ENCODE measurements at places on chromosomes 5 and 9.

GRCh38 chr5:14036947-14037346 lies 92.5 kb upstream of the DNAH5 start:
- DNase-seq: no peak

GRCh38 chr9:21413151-21413550 lies 4.2 kb downstream of the IFNA8 start:
- DNase-seq: no peak

DNA sequence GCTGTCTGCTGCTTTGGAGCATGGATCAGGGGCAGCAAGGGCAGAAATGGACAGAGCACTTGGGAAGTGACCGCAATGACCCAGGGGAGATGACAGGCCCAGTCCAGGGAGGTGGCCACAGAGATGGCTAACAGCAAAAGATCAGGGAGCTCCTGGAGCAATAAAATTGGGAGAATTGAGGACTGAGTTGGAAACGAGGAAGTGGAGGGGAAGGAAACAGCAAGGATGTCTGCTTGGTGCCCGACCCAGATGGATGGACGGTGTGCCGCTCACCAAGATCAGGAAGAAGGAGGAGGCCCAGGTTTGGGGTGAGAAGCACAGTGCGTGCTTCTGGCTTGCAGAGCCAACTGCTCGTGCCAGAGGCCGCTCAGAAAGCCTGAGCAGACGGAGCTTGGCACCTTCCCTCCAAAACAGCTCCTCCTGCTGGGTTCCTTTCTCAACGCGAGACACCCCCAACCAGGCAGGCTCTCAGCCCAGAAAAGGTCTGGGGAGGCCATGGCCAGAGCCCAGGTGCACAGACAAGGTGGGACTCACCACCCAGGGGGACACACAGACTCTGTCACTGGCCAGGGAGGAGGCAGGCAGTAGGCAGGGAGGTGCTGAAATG lies 1.7 kb upstream of the SLC34A1 start:
- no peak for DNase-seq

- peak; percentile 68 for DNase-seq
Observed at GRCh38 chr5:473551-474192, 30.7 kb downstream of the EXOC3 start.

DNA sequence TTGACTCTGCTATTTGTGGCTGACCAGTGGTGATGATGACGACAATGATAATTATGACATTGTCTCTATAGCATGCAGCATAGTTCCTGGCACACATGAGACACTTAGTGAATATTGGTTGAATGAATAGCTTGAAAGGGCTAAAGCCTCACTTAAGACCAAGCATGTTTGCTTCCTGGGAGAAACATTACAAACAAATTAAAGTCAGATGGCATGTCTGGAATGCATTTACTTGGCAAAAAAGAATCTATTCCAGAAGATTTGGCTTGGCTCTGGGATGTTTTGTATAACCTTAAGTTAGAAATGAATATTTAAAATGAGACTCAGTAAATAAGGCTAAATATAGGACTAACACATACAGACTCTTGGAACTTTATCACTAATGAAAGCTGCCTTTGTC lies 21.6 kb downstream of the GAS1 start:
- no peak for DNase-seq

DNA sequence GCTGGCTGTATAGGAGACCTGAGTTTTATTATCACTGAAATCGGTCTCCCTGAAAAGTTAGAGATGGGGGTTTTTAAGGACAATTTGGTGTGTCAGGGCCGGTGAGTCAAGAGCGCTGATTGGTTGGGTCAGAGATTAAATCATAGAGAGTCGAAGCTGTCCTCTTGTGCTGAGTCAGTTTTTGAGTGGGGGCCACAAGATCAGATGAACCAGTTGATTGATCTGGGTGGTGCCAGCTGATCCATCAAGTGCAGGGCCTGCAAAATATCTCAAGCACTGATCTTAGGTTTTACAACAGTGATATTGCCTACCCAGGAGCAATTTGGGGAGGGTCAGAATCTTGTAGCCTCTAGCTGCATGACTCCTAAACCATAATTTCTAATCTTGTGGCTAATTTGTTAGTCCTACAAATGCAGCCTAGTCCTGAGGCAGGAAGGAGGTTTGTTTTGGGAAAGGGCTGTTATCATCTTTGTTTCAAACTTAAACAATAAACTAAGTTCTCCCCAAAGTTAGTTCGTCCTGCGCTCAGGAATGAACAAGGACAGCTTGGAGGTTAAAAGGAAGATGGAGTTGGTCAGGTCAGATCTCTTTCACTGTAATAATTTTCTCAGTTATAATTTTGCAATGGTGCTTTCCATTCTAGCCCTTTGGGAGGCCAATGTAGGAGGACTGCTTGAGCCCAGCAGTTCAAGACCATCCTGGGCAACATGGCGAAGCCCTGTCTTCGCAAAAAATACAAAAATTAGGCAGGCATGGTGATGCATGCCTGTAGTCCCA lies 31.6 kb upstream of the RFK start:
- DNase-seq: no peak

- no peak for DNase-seq
Observed at GRCh38 chr9:87502391-87503221, 4.9 kb downstream of the DAPK1 start.

GRCh38 chr9:36802201-36802920 lies 229.7 kb downstream of the MELK start:
- DNase-seq: peak; percentile 23

DNA sequence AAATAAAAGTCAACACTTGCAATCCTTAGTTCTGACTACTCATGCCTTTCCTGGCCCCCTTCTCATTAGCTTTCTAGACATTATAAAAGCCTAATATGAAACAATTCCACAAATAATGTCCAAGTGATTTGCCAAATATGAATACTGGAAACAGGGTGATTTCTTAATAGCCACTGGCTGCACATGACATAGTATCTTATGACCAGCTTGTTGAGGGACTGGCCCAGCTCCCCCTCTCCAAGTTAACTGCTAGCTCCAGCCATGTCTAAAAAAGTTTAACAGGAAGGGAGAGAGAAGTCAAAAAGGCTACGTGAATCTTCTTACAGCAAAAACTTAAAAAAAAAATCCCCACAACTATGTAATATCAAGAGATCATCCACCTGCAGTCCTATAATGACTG lies 1.5 kb downstream of the CERT1 start:
- no peak for DNase-seq

GRCh38 chr9:1538301-1538700 lies 476.8 kb upstream of the SMARCA2 start:
- DNase-seq: no peak

- DNase-seq: no peak
Observed at GRCh38 chr5:74988273-74988983, 63.9 kb downstream of the GCNT4 start.

DNA sequence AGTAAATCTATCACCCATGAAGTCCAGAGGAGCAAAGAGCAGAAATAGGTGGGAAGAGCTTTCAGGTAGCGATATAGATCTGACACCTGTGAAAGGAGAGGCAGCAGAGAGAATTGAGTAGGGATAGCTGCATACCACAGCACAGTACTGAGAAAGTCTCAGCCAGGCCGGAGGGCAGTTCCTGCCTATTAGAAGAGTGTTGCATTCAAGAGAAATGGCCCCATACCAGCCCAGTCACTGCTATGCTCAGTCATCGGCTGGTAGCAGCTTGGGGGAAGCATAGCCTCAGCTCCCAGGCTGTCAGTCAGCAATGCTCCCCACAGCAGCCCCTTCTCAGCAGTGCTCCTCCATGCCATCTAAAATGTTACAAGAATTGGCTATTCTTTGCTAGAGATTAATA lies 285.1 kb upstream of the CDH6 start:
- no peak for DNase-seq

DNA sequence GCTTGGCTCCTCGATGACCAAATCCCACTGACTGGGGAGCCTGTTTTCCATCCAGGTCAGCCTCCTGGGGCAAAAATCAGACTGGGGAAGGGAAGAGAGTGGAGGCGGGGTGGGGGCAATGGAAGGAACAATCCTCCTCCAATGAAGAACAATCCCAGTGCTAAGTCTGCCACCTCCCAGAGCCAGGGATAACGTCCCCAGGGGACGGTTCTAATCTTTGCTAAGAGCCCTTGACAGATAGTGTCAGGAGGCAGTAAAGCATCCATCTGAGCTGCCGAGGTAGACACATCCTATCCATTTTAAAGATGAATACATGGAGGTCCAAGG lies 298.5 kb upstream of the MSX2 start:
- no peak for DNase-seq

- DNase-seq: no peak
Observed at GRCh38 chr9:137480686-137481683, 21.9 kb upstream of the NSMF start.

DNA sequence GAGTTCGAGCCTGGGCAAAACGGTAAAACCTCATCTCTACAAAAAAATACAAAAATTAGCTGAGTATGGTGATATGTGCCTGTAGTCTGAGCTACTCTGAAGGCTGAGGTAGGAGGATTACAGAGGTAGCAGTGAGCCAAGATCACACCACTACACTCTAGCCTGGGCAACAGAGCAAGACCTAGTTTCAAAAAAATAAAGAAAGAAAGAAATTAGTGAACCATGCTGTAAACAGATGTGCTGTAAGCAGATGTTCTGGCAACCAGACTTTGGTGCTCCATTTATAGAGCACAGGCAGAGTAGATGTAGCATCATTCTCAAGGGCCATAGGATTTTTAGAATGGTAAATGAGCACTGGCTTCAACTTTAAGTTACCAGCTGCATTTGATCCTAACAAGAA lies 115.4 kb downstream of the ST8SIA4 start:
- DNase-seq: no peak

DNA sequence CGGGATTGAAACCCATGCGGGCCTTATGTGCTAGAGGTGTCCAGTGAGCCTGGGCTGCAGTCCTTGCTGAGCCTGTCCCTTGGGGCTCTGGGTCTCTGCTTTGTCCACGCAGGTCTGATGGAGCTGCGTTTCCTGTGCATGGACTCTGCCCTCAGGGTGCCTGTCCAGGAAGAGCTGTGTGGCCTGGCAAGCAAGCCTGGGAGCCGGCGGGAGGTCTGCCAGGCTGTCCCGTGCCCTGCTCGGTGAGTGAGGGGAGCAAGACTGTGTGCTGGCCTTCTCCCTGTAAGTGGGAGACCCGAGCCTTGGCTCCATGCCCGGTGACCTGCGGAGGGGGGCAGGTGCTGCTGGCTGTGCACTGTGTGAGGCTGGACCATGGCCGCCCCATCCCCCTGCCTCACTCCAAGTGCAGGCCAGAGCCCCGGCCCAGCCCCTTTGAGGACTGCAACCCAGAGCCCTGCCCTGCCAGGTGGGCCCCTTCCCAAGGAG lies 11.2 kb upstream of the CACFD1 start:
- no peak for DNase-seq

DNA sequence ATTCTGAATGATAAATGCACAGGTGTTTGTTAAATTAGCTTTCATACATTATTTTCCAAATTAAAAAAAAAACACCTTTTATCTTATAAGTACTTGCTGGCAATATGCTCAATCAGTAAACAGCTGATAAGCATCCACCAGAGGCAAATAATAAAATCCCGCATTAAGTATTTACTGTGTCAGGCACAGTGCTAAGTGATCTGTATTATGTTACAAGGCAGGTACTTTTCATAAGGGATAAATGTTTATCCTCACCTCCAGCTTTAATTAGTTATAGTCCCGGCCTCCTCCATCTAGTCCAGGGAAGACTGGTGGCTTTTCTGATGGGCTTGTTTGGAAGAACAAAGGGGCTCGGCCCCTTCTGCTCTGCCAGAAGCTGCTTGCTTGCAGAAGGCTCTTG lies 40.1 kb downstream of the PFDN1 start:
- peak; percentile 57 for DNase-seq

DNA sequence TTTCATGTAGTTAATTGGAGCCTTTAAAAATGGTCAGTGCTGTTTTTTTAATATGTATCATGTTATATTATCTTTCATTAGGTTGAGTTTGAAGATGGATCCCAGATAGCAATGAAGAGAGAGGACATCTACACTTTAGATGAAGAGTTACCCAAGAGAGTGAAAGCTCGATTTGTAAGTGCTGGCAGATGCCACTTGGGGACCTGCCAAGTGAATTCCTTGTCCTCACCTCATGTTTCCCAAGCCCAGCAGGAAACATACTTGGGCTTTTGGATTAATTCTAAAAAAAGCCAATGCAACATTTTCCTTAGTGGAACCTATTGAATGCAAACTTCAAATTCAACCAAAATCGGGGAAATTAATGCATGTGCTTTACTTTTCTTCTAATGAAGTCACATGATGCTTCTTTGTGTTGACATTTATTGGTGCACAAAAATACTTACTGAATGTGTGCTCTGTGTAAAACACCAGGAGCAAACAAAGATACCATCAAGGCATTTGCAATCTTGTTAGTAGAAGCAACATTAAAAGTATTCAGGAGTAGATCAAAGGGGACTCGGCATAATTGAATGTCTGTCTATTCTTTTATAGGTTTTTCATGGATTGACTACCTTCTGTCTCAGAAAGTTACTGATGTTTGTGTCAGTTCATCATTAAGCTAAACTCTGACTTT lies 412.1 kb downstream of the KDM4C start:
- DNase-seq: no peak

DNA sequence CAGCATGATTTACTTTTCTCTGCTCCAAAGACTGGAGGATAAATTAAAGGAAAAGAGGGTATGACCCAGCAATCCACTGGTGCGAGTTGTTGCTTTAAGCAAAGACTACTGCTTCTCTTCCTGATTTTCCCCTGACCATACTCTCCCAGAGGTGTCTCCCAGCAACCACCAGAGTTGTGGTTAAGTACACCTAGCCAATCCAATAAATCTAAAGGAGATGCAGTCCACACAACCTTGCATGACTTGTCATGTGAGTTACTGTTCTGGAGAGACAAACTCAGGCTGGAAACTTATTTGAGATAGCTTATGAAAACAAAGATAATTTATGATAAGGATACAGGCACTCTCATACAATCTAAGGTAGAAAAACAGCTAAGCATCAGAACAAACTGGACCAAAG lies 11.9 kb downstream of the TMC1 start:
- no peak for DNase-seq

DNA sequence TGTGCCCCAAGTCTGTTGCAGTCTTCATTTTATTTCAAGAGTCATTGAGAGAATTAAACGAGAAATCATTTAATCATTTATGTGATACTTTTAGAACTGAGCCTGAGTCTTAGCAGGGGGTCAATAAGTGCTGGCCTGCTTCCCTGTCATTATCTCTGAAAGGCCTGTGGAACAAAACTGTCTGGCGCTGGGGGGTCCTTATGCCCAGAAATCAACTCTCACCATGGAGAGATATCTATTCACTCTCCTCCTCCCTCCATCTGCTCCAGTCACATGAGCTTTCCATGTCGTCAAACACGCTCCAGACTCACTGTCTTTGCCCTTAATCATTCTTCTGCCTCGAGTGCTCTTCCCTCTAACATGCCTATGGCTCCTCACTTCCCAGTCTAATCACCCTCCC lies 136.8 kb downstream of the ESM1 start:
- DNase-seq: no peak

- DNase-seq: no peak
Observed at GRCh38 chr5:158022837-158023236, 163.9 kb upstream of the CLINT1 start.

All from NCI-H1105 treated with DMSO at 0.1 percent for 48 hours (cell line).